NCI-H524 (cell line): ENCODE measurements at places on chromosomes 3 and 15.
A peak's percentile ranks its signal among the peaks of the same experiment; 100 is the strongest.

DNA sequence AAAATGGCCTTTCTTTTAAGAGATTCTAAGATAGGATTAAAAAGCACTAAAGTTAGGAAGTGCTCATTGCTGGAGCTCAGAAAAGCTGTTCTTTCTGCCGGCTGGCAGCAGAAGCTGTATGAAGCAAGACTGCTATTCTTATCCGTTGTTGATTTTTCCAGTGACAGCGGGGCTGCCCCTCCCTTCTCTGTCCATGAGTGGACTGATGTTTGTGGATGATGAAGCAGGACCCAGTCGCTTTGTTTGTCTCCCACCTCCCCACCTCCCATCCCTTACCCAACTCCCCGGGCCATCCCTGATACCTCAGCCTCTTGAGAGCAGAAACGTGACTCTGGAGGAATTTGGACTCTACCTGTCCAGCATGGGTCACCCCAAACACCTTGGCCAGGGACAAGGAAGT is 10.3 kb upstream of the MUSTN1 start:
- DNase-seq, result no peak

GRCh38 chr3:158127250-158128219 is 17.6 kb downstream of the RSRC1 start:
- DNase-seq, result no peak

GRCh38 chr3:184889312-184889904 is 77.4 kb downstream of the VPS8 start:
- no peak for DNase-seq

GRCh38 chr3:34364335-34364734 is 565.9 kb downstream of the PDCD6IP start:
- DNase-seq, result no peak

- DNase-seq, result no peak
Measured at GRCh38 chr3:138916824-138917223, 30.1 kb downstream of the FOXL2 start.

- peak; percentile 72 for DNase-seq
Measured at GRCh38 chr3:27368831-27369607, at the start of gene NEK10. Gene NEK10, minus strand, starts transcription at chr3:27369383. Its CDS starts 16,501 bp downstream, at chr3:27352882.

DNA sequence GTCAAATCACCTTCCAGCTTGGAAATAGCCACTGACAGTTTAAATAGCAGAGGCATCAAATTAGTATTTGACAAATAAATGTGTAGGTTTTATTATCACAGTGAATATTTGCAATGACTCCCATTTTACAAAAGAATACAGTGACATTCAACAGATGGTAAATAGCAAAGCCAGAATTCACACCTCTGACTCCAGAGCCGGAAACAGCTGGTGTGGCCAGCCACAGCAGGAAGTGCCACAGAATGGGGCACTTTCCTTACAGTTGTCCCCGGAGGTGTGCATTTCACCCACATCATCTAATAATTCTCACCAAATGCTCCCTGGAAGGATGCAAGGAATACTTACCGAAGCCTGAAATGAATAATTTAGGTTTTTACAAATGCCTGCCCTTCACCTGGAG is 295.7 kb upstream of the WNT5A start:
- no peak for DNase-seq

DNA sequence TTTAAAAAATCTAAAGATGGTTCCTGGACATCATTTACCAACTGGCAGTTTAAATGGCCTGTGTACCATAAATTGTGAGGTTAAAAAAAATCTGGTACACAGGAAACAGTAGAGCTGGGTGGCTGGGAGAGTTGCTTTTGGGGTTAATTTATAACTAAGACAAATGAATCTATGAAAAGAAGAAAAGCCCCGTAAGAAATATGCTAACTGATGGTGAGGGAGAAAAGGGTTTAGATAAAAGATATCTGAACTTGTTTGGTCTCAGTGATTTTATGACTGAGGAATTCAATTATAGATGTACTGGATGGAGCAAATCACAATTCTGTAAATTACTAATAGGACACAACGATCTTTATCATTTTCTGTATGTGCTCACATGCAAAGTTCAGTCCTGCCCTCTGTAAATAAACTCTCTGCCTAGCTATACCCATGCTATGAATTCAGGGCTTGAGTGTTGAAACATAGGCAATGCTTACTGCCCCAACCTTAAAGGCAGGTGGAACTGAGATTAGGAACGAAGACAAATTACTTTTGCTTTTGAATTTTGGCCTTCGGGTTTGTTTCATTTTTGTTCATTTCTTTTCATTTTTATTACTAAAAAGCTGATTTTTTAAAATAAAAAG is 28.0 kb downstream of the PPARG start:
- no peak for DNase-seq

- no peak for DNase-seq
Measured at GRCh38 chr3:163384383-163384782, 1693.9 kb downstream of the SI start.

- peak; percentile 30 for DNase-seq
Measured at GRCh38 chr3:52934630-52935530, 37.5 kb upstream of the STIMATE start.
